ENCODE measurements at places on chromosomes 7 and 10. TPM values are rescaled to one million over a fixed set of nuclear protein-coding genes. Genes with fewer than 3 reads are reported as not detected.

The SMIM30 gene
- 25.4 TPM for total RNA-seq

The TRIM50 gene
- total RNA-seq, result 0.16 TPM

The MYPN gene
- not detected for total RNA-seq

The AGAP4 gene
- 6.1 TPM for total RNA-seq

The SLC16A9 gene
- 11.4 TPM for total RNA-seq

The RPS24 gene
- 2,905 TPM for total RNA-seq

The RABGEF1 gene
- 48.0 TPM for total RNA-seq

The GIMAP6 gene
- 5.5 TPM for total RNA-seq

The MET gene
- total RNA-seq, result 65.5 TPM

The FFAR4 gene
- total RNA-seq, result not detected
